ENCODE measurements at places on chromosomes 3 and 15.
A peak's percentile ranks its signal among the peaks of the same experiment; 100 is the strongest.

GRCh38 chr3:6204891-6205290 is 656.0 kb upstream of the GRM7 start:
- H3K36me3 ChIP-seq, result no peaks in the 10 kb centered on the region
- no peaks in the 10 kb centered on the region for H3K4me1 ChIP-seq
- no peak for DNase-seq

DNA sequence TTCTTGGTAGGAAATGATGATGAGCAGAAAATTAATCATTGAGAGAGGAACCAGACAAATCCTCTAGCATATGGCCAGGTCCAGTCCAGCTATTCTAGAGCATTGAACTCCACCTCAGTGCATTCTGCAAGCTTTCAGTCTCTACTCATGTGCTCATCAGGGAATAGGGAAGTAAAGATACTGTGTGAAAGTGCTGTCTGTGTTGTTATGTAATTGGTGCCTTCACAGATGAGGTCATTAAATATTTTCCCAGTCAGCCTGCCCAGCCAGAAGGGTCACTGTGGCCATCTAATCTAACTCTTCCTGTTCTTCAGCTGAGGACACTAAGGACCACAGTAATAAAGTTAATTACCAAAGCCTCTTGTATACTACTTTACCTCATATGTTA is 28.2 kb downstream of the C3orf62 start:
- H3K4me3 ChIP-seq, result no peak overlapping the region
- peaks cover 16% of the 10 kb centered on the region for H3K4me1 ChIP-seq

DNA sequence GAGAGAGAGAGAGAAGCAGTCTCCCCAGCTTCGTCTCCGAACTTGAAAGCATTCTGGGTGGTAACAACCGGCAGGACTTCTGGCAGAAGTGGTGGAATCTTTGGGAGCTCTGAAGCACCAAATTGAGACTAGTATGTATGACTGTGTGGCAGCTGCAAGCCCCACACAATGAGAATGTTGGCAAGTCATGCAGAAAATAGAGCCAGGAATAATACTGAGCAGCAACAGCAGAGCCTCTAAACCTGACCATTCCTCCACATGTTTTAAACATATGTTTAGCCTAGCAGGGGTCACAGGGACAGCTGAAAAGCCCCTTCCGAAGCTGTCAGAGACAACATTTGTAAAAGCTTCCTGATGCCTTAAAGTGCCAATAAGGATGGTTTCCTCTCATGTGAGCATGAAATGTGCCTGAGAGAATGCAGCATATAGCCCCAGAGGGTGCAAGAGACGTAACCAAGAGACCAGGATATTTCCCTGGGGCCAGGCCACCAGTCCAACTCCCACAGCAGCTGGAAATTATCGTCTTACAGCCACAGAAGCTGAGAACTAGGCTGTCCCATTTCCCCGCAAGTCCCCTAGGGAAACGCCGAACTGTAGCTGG is 178.6 kb upstream of the CCDC54 start:
- no peak overlapping the region for H3K4me3 ChIP-seq
- no peaks in the 10 kb centered on the region for H3K4me1 ChIP-seq
- H3K27me3 ChIP-seq, result no peaks in the 10 kb centered on the region

DNA sequence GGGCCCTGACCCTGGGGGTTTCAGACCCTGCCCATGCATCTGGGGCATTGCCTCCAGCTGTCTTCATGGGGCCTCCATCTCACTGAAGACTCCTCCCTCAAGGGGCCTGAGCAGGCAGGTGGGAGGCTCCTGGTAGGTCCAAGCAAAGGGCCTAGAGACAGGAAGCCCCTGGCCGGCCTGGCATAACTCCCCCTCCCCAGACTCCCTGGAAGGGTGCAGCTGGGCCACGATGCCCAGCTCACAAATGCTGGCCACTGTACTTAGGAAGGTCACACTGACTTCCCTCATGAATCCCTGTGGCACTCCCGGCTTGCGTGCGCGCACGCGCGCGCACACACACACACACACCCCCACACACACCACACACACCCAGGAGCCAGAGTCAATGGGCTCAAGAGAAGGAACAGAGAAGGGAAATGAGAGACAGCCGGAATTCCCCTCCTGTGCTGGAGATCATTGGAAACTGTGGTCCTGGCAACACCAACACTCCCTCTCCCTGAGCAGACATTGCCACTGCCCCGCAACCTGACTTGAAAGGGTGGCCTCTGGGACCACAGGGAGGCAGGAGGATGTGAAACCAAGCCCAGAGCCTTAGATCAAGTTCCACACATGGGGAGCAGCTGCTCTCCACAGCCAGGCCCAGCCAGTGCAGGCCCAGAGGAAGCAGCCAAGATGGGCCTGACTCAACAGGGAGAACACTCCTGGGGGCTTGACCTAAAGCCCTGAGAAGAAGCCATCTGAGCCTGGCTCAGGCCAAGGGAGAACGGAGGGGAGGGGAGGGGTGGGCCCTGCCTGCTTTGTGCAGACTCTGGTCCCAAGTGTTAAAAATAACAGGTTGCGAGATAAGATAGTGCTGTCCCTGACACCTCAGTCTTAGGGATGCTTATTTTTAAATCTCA is 69.7 kb downstream of the SCN5A start:
- H3K4me1 ChIP-seq, result no peaks in the 10 kb centered on the region
- H3K4me3 ChIP-seq, result no peak overlapping the region
- H3K27ac ChIP-seq, result no peak overlapping the region
- H3K36me3 ChIP-seq, result no peaks in the 10 kb centered on the region

GRCh38 chr15:69159805-69160140 is 662 bp upstream of the GLCE start:
- peak overlapping the region; percentile 90 for H3K27ac ChIP-seq
- peak overlapping the region; percentile 99 for H3K4me3 ChIP-seq
- H3K4me1 ChIP-seq, result peaks cover 10% of the 10 kb centered on the region
- DNase-seq, result no peak
- H3K36me3 ChIP-seq, result no peaks in the 10 kb centered on the region

- DNase-seq, result no peak
- no peaks in the 10 kb centered on the region for H3K4me1 ChIP-seq
- no peaks in the 10 kb centered on the region for H3K27me3 ChIP-seq
- H3K27ac ChIP-seq, result no peak overlapping the region
- H3K4me3 ChIP-seq, result no peak overlapping the region
Observed at GRCh38 chr3:159711560-159712333, 276.9 kb upstream of the IL12A start.

DNA sequence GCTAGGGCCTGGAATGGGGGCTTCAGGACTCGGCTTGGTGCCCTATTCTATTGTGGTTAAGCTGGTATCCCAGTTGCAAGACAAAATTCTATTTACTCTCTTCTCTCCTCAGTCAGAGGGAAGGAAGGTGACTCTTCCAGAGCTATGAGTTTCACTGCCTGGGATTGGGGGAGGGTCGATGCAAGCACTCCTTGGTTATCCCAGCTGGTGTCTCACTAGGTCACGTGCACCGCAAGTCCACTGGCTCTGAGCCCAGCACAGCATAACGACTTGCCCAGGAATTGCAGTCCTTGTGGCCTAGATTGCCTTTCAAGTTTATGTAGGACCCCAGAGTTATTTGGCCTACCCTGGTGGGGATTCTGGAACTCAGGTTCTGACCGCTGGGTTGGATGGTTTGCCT is 958.8 kb downstream of the IGSF11 start:
- H3K27ac ChIP-seq, result no peak overlapping the region
- no peak overlapping the region for H3K4me3 ChIP-seq
- H3K36me3 ChIP-seq, result no peaks in the 10 kb centered on the region
- no peaks in the 10 kb centered on the region for H3K27me3 ChIP-seq
- DNase-seq, result no peak

DNA sequence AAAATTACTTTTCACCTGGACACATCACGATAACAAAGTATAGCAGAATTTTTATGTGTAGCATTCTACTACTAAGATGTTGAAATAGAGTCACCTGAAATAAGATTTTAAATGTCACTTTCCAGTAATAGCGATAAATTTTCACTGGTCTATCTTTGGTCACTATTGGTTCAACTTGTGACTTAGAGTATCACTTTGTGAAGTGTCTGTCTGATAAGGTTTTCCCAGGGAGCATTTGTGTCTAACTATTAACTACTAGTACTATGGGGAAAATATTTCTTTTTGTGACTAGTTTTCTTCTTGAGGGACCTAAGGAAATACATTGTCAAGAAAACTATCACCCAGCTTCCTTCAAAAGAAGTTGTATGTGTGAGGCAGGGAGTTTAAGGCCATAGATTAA is 11.0 kb downstream of the TRPC1 start:
- no peaks in the 10 kb centered on the region for H3K36me3 ChIP-seq
- no peaks in the 10 kb centered on the region for H3K27me3 ChIP-seq
- no peak for DNase-seq
- H3K4me3 ChIP-seq, result no peak overlapping the region

GRCh38 chr3:145719114-145719513 is 441.9 kb downstream of the PLOD2 start:
- no peak overlapping the region for H3K27ac ChIP-seq
- no peaks in the 10 kb centered on the region for H3K36me3 ChIP-seq
- H3K27me3 ChIP-seq, result no peaks in the 10 kb centered on the region
- no peaks in the 10 kb centered on the region for H3K4me1 ChIP-seq

DNA sequence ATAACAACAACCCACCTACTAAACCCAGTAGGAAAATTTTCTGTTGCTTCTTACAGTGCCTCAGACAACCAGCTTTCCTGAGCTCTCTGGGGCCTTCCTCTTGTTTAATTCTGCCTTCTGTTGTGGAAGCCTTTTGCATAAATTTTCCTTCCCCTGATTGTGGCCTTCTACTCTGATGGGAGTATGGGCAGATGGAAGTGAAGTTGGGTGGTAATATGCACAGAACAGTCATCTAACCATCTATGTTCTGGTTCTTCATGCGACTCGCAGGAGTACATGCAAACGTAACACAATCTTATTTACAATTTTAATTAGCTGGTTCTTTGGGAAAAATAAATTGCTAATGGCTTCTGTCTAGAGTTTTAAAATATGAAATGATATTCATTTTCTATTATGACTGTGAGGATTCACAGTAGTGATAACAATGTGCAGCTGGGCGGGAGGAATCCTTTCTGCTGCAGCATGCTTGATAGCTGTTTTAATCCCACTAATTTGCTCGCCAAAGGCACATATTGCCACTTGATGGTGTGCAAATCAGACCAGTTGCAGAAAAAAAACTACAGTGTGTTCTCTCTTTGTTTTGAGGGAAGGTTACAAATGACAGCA is 311.5 kb upstream of the ROPN1 start:
- no peaks in the 10 kb centered on the region for H3K4me1 ChIP-seq
- no peak for DNase-seq
- H3K36me3 ChIP-seq, result no peaks in the 10 kb centered on the region
- no peak overlapping the region for H3K27ac ChIP-seq
- H3K4me3 ChIP-seq, result no peak overlapping the region

DNA sequence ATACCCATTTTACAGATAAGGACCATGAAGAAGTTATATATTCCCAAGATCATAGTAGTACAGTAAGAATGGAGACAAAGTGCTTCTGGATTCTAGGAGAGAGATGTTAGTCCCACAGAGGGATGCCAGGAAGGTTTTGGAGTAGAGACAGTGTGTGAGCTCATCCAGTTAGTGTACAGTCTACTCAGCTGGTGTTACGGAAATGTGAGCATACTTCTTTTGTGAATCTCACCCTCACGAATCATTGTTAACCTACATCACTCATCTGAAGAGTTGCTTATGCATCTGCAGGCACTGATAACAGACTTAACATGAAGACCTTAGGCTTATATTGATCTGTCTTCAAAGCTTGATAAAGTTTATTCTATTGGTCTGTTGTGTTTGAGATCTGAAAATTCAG is 106.6 kb upstream of the PTPRG start:
- H3K4me3 ChIP-seq, result no peak overlapping the region
- no peak for DNase-seq

DNA sequence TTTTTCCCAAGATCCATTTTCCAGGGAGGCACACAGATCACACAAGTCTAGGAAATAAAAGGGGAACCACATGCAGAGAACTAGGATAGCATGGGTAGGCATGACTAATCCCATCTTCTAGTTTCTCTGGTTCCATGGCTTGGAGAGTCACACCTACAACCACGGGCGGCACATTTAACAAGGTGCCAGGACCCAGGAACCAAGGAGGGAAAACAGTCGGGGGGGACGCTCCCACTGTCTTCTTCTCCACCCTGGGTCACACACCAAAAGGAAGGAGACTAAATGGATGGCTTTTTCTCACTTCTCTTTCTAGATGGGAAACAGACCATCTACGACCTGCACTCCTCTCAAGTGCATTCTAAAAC is 4.6 kb upstream of the SMCO1 start:
- no peak for DNase-seq
- H3K36me3 ChIP-seq, result no peaks in the 10 kb centered on the region
- no peaks in the 10 kb centered on the region for H3K4me1 ChIP-seq
- no peak overlapping the region for H3K27ac ChIP-seq
- H3K4me3 ChIP-seq, result no peak overlapping the region

DNA sequence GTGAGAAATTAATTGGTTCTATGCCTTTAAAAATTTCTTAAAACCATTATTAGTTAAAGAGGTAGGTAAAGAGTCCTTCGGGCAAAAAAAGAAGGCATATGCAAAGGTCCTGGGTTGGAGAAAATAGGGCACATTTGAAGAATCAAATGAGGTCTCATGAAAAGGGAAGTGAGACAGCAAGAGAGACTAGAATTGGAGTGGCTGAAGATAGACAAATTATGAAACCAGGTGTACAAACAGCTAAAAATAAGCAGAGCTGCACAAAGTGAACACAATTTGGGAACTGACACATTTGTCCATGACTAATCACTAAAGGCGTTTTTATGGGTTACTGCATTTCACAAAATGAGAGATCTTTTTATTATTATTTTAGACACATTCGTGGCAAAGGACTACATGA is 581.2 kb downstream of the PYDC2 start:
- H3K27me3 ChIP-seq, result no peaks in the 10 kb centered on the region
- no peak overlapping the region for H3K4me3 ChIP-seq
- no peaks in the 10 kb centered on the region for H3K4me1 ChIP-seq
- no peaks in the 10 kb centered on the region for H3K36me3 ChIP-seq

- H3K36me3 ChIP-seq, result peaks cover 4% of the 10 kb centered on the region
- H3K4me3 ChIP-seq, result no peak overlapping the region
- no peak for DNase-seq
- no peaks in the 10 kb centered on the region for H3K27me3 ChIP-seq
- H3K4me1 ChIP-seq, result peaks cover 16% of the 10 kb centered on the region
Observed at GRCh38 chr3:32450426-32450825, 52.2 kb downstream of the CMTM6 start.

DNA sequence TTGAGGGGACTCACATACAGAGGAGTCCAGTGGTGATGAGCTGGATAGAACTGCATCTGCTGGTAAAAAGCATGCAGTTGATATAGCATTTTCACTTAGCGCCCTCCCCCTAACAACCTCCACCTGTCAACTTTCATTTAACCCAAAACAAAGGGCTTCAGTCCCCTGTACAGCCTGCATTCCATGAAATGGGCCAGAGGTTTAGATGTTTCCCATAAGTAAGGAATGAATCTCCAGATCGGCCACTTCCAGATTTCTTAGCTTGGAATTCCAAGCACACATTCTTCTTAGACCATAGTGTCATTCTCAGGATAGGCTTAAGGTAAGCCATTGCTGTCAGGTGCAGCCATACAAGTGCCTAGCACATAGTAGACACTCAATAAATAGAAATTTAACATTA is 32.9 kb upstream of the BFSP2 start:
- no peaks in the 10 kb centered on the region for H3K36me3 ChIP-seq
- no peaks in the 10 kb centered on the region for H3K4me1 ChIP-seq
- no peaks in the 10 kb centered on the region for H3K27me3 ChIP-seq

- no peaks in the 10 kb centered on the region for H3K36me3 ChIP-seq
- H3K27me3 ChIP-seq, result no peaks in the 10 kb centered on the region
- H3K4me3 ChIP-seq, result no peak overlapping the region
Observed at GRCh38 chr3:21517184-21517583, 233.8 kb downstream of the ZNF385D start.

GRCh38 chr15:90009301-90010022 is 8.3 kb downstream of the ZNF710 start:
- H3K4me3 ChIP-seq, result no peak overlapping the region
- no peak overlapping the region for H3K27ac ChIP-seq

GRCh38 chr3:99473321-99473751 is 165.1 kb upstream of the COL8A1 start:
- no peak overlapping the region for H3K4me3 ChIP-seq
- H3K27me3 ChIP-seq, result no peaks in the 10 kb centered on the region
- DNase-seq, result no peak

All from upper lobe of left lung (tissue), 6 donors.